ENCODE measurements at places on chromosomes 3 and 15.

- DNase-seq, result no peak
Measured at GRCh38 chr15:77800305-77800704, 167.6 kb upstream of the LINGO1 start.

- peak; percentile 39 for DNase-seq
Measured at GRCh38 chr15:63436872-63437375, 55.3 kb upstream of the CA12 start.

DNA sequence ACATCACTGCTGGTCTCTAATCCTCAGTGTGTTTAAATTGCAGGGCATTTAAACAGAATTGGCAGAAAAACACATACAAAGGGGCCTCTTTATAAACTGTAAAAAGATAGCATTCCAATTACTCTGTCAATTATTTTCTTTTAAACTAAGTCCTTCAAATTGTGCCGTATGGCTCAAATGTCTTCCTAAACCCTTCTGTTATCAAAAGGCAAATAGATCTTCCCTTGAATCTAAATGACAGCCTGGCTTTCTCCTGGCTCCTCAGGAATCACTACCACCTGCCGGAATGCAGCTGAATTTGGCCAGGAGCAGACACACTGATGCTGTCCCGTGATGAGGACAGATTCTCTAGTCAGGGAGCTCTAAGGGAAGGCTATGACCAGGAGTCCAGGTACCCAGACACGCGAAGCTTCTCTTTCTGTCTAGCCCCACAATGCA, 85.6 kb downstream of the IGF2BP2 start:
- no peak for DNase-seq

DNA sequence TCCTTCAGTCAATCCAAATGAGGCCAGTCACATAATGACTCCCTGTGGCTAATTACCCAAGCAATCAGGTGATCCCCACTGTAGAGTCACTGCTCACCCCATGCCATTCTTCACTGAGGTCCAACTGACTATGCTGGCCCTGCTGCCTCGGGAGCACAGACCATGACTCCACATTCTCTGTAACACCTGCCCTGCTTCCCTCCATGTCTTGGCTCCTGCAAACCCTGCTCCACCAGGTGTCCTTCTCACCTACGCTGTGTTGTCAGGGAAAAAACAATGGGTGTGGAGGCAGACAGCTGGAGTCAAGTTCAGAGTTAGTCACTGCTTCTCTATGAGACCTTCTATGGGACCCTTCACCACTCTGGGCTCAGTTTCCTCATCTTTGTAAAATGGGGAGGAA, 6.1 kb upstream of the SFMBT1 start:
- no peak for DNase-seq

DNA sequence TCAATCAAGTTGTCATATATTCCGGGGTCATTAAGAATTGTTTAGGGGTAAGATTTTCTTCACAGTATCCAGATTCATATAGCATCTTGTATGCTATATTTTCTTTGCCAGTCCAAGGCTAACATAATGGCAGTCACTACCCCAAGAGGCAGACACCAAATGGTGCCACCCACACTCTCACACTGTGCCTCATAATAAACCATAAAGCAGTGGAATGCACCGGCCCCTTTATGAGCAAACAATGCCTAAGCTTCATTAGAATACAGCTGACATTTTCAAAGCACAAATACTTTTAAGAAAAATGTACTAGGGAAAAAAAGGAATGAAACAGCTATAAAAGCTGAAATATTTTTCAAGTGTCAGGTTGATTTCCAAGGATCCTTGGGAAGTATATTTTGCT, 121.6 kb downstream of the TFDP2 start:
- DNase-seq, result no peak

DNA sequence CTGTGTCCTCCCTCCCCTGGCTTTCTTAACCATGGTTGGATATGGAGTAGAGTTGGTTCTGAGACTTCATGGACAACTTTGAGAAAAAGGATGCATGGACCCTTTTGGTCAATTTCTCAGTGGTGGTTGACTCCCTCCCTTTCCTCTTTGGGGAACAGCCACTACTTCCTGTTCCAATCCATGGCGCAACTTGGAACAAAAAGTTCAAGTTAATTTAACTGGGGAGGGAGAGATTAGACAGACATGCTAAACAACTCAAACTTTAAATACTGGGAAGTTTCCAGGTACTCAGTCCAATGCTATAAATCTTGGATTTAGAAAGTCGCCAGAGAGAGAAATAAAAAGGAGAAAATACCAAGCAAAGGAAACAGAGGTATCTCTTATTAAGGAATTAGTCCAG, 202.2 kb downstream of the PDZRN3 start:
- DNase-seq, result no peak

DNA sequence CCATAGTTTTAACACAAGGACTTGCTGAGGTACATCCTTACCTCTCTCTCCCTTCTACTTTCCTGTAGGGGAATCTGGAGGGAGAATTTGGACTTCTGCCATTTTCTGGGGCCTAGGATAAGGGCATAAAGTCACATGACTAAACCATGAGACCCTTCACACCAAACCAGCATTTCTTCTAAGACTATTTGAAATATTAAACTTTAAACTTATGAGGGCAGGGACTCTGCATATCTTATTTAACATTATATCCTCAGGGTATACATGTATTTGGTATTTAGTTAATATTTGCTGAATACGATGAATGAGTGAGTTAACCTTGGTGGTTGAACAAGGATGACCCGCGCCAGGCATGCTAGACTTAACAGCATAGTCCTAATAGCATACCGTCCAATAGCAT, 63.4 kb downstream of the USP13 start:
- DNase-seq, result no peak

DNA sequence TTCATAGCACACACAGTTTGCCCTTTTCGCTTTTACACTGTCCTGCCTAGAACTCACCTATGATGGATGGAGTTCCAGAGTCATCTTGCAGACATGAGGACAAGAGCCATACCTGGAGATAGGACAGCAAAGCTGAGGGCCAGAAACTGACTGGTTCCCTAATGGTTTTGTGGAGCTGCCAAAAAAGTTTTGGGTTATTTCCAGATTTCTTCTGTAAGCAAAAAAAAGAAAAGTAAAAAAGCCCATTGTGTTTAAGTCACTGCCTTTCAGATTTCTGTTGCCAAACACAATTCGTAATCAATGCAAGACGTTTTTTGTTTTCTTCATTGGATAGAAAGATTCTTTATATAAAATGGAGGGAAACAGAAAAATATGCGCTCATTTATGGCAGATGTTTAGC, 42.4 kb upstream of the KY start:
- no peak for DNase-seq

GRCh38 chr3:53792866-53793265, 53.4 kb downstream of the CHDH start:
- DNase-seq, result no peak

Measured in stimulated activated CD8-positive, alpha-beta memory T cell treated with anti-CD3 and anti-CD28 coated beads, Interleukin-2, amount 100 ng/mL, for 1 hour (primary cell).